ENCODE measurements at places on chromosomes 13 and 19. TPM values are rescaled to one million over a fixed set of nuclear protein-coding genes. Genes with fewer than 3 reads are reported as not detected.

CAMSAP3 gene
- 0.80 TPM for total RNA-seq

KBTBD7 gene
- 4.6 TPM for total RNA-seq

TOMM40 gene
- total RNA-seq: 120 TPM

ACER1 gene
- 0.52 TPM for total RNA-seq

PRR20C gene
- not detected for total RNA-seq

MBD3L2 gene
- not detected for total RNA-seq

DAND5 gene
- 1.3 TPM for total RNA-seq
